ENCODE measurements at places on chromosomes 5 and 9.

DNA sequence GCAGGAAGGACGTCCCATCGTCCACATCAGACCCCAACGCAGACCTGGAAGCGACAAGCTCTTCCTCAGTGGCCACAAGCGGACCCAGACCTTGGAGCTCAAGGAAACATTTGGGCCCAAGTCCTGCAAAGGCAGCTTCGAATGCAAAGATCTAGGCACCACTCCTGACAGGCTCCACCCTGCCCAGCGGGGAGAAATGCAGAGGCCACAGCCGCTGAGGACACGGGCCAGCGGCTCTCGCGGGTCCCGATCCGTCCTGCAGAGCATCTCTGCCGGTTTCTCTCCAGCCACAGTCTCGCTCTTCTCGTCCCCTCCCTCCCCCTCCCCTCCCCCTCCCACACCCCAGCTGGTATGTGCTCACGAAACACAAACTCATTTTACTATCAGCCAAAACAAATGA is 4.9 kb downstream of the SOHLH1 start:
- no peak for DNase-seq

DNA sequence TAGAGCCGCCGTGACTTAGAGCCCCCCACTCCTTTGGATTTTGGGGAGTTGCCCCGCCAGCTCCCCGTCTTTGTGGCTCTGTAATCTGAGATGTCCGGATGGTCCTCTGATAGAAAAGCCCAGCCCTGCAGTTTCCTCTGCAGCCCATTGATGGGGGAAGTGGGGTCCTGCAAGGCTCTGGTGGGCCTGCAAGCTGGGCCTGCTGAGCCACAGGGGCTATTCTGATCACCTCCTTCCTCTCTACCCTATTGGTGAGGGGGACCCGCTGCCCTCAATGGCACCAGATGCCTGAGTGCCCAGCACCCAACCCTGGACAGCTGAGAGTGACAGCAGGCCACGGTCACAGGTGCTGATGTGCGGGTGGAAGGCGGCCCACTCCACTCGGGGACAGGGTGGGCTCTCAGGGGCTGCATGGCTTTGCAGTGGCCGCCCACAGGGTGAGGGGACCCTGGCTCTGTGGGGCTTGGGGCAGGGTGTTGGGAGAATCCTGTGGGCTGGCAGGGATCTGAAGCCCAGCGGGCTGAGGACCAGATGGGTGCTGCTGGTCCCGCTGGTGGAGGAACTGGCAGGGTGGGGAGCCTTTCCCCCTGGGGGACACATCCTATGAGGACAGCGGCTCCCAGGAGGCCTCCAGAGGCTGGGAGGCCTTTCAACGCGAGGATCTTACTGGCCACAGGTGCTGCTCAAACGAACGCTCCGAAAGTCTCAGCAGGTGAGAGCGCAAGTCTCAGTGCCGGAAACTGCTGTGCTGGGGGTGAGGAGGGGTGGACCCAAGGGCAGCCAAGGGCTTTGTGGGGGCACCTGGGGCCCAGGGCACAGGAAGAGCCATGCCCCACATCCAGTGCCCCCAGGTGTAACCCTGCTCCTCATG is 30.0 kb upstream of the LPCAT1 start:
- no peak for DNase-seq

- no peak for DNase-seq
Measured at GRCh38 chr9:13388157-13388556, 108.7 kb upstream of the MPDZ start.

DNA sequence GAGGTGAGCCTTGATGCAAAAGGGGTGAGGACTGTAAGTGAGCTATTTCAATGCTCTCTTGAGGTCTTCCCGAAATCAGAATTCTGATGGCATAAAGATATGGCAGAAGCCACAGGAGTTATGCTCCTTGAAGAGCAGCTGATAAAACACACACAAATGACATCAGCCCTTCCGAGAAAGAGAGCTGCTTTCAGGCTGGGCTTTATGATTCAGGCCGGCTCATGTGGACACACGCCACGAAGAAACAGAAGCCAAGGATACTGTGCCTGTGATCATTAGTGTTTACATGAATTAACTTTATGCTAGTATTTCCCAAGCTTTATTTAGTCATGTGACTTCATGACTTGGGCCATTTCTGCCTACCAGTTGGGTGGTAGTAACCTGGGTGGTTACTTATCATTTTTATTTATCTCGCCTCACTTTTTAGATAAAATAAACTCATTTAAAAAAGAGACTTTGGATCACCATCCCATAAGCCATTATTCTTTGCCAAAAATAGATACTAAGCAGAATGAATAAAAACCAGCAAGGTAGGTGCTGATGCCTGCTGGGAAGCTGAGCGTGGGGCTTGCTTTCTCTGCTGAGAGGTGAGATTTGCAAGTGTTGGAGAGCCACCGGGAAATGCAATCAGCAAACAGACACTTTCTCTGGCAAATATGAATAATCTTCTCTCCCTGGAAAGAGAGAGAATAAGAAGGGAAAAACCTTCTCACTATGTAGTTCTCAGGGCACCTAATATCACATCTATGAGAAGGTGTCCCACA is 73.0 kb upstream of the SLC25A51 start:
- no peak for DNase-seq

- DNase-seq: no peak
Measured at GRCh38 chr5:119948162-119948561, 318.8 kb downstream of the FAM170A start.

DNA sequence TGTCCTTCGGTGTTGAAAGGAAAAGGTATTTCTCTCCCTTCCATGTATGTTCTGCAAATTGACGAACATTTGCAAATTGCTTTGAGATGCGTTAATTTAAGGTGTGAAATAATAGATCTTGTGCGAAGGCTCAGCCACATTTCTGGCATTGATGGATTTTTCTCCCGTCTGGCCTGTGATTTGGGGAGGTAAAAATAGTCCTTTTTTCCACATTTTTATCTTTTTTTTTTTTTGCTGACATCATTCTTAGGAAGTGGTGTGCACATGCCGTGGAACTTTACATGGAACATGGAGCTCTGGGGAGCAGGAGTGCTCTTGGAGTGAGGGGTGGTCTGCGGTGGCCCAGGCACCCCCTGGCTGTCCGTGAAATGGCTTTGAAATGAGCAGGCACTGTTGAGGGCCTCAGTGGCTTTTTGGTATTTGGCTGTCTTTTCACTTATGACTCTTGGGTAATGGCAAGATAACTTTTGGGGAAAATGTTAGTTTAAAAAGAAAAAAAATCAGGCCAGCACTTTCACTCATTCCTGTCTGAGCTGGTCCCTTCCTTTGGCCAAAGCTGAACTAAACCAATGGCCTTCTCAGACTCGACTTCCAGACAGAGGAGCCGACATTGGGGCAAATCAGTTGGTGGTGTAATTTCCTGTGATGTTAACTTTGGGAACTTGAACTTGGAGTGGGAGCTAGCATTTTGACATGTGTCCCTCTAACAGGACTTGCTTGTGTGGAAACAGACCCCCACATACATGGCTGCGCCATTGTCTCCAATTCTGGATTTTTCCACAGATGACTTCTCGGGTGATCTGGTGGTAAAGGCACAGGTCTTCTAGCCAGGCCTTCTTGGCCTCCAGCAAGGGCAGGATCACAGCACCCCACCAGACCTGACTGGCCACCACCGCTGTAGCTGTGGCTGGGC is 4.2 kb downstream of the NEK6 start:
- no peak for DNase-seq

- no peak for DNase-seq
Measured at GRCh38 chr9:92704528-92704927, 34.6 kb upstream of the IPPK start.

DNA sequence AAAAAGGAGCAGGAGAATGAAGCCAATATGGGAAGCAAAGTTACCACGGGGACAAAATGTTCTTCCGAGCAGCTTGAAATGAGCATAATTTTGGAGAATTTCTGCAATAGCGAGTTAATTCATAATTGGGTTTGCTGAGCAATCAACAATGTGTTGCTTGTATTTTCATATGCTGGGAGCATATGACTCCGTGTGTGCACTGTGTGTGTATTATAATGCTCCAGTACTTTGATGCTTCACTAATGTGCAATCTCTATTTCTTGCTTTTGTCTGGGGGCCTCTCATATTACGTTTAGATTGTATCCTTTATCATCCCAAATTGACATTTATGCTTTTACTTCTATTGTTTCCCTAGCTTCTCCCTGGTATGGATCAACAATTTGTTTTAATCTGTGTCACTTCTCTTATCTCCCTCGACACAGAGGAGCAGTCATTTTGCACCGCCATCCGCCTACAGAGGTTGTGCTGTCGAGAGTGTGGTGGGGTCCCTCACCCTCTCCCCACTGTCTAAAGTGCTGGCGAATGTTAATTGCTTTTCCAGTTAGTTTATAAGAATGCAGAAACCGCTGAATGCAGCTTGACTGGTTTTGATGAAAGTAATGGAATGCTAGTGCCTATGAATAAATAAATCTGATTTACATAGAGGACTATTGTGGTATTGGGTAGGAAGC is 372.5 kb upstream of the WWC1 start:
- no peak for DNase-seq

- DNase-seq: no peak
Measured at GRCh38 chr9:33355933-33356332, 46.4 kb downstream of the AQP7 start.

- peak; percentile 3 for DNase-seq
Measured at GRCh38 chr5:103867857-103868598, 305.4 kb upstream of the NUDT12 start.

GRCh38 chr9:72557549-72557948 is 36.1 kb downstream of the TMC1 start:
- no peak for DNase-seq

DNA sequence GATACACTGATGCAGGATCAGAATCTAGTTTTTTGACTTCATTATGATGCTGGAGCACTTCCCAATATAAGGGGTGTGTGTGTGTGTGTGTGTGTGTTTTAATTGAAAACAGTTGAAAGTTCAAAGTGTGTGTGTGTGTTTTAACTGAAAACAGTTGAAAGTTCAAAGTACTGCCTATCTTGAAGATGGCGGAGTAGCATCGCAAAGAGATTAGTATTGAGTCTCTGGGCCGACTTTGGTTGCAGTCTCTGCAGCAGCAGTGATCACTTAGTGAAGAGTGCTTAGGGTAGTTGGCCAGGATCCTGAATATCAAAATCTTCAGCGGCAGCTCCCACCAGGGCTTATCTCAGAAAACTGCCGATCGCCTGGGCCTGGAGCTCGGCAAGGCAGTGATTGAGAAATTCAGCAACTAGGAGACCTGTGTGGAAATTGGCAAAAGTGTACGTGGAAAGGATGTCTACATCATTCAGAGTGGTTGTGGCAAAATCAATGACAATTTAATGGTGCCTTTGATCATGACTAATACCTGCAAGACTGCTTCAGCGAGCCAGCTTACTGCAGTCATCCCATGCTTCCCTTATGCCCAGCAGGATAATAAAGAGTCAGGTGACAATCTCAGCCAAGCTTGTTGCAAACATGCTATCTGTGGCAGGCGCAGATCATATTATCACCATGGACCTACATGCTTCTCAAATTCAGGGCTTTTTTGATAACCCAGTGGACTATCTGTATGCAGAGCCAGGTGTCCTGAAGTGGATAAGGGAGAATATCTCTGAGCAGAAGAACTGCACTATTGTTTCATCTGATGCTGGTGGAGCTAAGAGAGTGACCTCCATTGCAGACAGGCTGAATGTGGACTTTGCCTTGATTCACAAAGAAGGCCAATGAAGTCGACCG is 7.3 kb upstream of the SCAI start:
- DNase-seq: no peak

DNA sequence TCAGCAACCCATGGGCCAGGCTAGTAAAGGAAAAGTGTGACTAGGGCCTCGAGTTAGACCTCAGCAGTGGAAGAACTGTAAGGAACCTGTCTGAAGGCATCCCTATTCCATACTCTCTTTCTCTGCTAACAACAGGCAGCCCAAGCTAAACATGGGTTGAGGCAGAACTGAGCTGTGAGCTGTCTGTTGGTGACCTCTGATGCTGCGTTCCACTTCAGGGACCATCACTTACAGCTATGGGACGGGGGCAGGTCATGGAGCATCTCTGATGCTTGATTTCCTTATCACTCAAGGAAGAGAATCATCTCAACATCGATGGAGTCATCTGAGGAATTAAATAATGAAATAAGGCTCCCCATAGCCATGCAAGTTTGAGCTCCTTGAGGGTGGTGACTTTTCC is 174.8 kb downstream of the ACTL7B start:
- no peak for DNase-seq

- no peak for DNase-seq
Measured at GRCh38 chr5:53469946-53470687, 10.3 kb upstream of the FST start.

GRCh38 chr5:80117446-80117845 is 82.3 kb downstream of the THBS4 start:
- no peak for DNase-seq

GRCh38 chr5:98705841-98706240 is 67.6 kb upstream of the RGMB start:
- DNase-seq: no peak

GRCh38 chr9:97386733-97387503 is 25.0 kb upstream of the TDRD7 start:
- DNase-seq: peak; percentile 39

- peak; percentile 33 for DNase-seq
Measured at GRCh38 chr9:5510989-5511388, 658 bp downstream of the PDCD1LG2 start.

DNA sequence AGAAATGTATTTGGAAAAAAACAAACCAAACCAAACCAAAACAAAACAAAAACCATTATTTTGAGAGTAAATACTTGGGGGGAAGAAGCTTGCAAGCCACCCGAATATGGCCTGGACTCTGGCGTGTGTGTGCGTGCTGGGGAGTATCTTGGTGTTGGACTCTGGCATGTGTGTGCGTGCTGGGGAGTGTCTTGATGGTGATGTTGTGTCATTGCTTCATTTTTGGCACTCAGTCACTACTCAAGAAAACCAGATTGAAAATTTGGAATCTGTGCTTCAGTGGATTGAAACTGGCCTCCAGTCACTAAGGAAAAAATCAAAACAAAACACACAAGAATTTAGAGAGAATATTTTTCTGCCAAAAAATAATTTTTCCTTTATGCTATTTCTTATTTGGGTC is 76.1 kb downstream of the ARRDC3 start:
- DNase-seq: no peak

DNA sequence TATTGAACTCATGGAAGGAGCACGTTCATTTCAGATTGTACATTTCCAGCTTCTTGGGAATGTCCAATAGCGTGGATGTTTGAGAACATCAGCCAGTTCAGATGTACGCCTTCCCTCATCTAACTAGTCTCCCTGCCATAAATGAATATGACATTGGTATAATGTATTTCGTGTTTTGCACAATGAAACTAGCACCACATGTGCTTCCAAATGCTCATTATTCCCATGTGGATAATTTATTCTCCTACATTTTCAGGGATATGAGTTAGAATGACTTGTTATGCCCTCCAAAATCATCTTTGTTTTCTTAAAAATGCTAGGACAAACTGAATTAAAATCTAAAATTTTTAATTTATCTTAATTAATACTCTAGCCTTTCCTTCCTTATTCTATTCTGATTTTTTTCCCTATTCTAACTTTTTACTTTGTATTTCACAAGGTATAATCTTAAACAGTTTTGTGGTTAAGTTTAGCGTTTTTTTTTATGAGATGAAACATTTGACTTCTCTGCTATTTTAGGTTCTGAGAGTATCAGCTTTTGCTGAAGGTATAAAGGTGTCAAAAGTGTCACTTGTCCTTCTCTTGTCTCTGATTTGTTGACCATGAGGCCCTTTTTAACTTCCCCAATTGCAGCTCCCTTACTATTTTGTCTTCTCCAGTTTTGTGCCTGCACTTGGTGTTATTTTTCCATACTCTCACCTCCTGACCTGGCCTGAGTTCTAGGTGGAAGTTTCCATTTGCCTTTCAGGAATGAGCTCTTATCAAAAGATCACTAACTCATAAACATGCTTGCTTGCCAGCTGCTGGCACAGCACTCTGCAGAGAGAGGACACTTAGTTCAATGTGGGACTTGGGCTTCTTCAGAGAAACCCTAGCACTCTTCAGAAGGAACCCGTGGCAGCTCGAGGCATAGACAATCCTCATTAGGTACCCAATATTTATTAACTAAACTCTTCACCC is 106.8 kb downstream of the FRMD3 start:
- DNase-seq: no peak
